Skeletal muscle cell (primary cell): ENCODE measurements at places on chromosomes 1 and 21.

GRCh38 chr21:25572861-25573310, 34.4 kb downstream of the MRPL39 start:
- DNase-seq, result no peak

DNA sequence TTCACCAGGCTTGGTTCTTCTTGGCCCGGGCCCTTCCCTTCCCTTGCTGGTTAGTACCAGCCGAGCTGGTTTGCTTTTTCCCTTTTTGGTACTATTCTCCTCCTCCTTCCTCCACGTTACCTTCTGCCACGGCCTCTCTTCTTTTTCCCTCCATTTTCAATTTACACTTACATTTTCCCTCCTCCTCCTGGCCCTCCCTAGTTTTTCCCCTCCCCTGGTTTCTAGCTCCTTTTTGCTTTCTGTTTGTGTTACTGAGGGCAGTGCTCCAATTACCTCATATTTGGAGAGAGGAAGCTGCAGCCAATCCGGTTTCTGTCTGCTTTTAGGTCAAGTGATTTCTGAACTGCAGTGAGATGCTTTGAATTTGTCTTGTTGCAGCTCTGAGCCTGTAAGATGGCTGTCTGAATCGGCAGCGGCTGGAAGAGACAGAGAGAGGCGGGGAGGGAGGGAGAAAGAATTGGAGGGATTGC, 63.7 kb downstream of the MACF1 start:
- peak; percentile 69 for DNase-seq

GRCh38 chr1:27342778-27343638, 1.2 kb downstream of the SYTL1 start:
- no peak for DNase-seq

DNA sequence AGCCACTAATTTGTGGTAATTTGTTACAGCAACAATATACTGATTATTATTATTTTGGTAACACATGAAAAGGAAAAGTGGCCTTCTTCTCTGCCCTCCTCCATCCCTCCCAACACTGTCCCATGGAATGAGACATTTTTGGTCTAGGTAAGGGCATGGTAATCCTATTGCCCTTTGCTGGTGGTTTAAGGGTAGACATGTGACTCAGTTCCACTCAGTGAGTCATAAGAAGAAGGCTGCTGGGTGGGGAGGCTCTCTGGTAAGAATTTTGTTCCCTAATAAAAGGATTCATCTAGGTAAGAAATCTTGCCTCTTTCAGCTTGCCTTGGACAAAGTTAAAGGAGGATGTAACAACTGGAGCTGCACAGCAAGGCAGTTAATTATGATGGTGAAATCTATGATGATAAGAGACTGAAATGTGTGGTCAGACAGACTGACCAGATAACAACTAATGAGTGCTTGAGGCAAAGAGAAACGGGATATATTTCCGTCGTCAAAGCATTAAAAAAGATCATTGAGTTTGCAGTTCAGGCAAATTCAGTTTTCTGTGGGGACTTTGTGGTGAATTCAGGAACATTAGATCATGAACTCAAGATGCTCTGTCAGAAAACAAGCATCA, 232.0 kb upstream of the KCNK2 start:
- no peak for DNase-seq

GRCh38 chr1:203663821-203664220, 37.2 kb downstream of the ATP2B4 start:
- no peak for DNase-seq

DNA sequence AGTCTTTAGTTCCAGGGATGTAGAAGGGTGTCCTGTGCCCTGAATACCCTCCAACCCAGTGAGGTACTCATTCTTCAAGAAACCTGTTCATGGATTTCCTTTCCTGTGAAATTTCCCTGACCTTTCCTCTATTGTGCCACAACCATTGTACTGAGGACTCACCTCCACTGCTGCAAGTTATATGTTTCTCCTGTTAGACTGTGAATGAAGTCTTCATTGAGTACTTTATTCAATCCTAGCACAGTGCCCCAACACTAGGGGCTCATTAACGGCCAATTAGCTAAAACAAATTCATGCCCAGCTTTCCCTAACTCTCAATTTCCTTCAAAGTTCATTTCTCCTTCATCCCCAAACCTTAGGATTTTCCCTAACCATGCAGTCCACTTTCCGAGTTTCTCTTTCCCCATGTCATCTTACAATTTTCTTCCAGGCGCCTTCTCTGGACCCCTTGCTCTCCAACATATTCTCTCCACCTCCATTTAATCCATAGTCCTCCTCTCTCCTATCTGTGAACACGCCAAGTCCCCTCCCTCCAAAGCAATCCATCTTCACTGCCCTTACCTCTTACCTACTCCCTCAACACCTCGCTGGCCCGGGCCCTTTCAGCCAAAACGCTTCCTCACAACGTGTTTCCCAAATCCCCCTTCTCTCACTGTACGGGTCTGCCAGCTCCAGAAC, 1.3 kb downstream of the TRIM33 start:
- no peak for DNase-seq

GRCh38 chr1:151537112-151537511, 3.0 kb upstream of the TUFT1 start:
- DNase-seq, result peak; percentile 92

DNA sequence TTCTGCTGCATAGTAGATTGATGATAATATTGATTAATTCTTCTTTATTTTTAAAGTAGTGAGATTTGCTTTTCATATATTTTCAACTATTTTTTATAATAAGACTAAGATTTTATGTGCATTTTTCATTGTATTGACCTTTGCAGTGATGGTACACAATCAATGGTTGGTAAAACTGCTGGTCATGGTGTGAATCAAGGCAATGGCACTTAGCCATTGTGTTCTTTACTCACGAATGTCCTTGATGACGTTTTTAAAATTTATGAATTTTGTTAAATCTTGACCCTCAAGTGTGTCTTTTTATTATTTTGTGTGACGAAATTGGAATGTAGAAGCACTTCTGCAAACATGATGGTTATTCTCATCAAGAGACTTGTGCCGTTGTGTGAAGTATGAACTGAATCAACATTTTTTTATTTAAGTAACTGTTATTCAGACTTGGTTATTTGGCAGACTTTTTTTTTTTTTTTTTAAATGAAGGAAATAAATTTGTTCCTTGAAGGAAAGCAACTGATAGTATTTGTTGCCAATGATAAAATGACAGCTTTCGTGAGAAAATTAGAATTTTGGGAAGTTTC, 22.6 kb downstream of the CDC73 start:
- DNase-seq, result no peak

DNA sequence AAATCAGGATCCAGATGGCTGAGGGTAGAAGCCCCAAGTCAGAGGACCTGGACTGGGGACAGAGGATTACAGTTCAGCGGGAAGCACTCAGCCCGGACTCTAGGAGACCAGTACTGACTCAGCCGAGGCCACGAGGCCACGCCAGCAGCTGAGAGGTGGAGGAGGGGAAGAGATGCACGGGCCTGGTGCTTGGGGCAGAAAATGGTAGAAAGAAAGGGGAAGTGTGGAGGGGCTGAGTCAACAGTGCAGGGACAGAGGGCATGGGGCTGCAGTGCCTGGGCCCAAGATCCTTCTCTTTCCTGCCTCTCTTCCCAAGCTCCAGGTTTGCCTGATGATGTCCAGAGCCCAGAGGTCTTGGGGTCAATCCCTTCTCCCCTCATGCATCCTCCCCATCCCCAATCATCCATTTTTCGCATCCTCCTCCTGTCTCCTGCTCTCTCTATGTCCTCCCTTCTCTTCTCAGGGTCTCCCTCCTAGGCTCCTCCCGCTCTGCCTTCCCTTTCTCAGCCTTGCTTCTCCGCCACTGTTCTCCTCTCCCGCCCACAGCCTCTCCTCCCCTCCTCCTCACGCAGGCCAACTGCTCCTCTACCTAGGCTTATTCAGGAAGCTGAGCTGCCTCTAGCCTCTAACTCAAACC, 7.7 kb downstream of the ARHGEF2 start:
- peak; percentile 60 for DNase-seq

GRCh38 chr21:46254208-46254975, 25.8 kb upstream of the LSS start:
- DNase-seq, result no peak

GRCh38 chr1:41541592-41541952, 57.1 kb upstream of the EDN2 start:
- no peak for DNase-seq

GRCh38 chr1:218336328-218336727, 8.8 kb upstream of the TGFB2 start:
- no peak for DNase-seq

- DNase-seq, result peak; percentile 33
Observed at GRCh38 chr1:210584439-210585113, 255.9 kb downstream of the HHAT start.

- no peak for DNase-seq
Observed at GRCh38 chr1:224226849-224227502, 43.9 kb downstream of the DEGS1 start.

GRCh38 chr1:112267929-112268328, 128.1 kb upstream of the CTTNBP2NL start:
- no peak for DNase-seq

DNA sequence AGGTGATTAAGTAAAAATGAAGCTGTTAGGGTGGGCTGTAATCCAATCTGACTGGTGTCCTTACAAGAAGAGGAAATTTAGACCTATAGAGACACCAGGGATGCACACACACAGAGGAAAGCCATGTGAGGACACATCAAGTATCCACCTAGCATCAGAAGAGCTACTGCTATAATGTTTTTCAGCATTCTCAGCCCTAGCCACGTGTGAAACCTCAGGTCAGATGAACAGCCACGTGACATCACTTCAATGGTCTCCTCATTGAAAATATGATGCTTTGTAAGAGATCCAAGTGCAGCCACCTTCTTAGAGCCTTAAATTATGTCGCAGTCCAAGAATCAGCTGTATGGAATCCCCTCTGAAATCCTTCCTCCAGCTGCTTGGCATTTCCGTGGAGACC, 65.1 kb downstream of the C1orf87 start:
- no peak for DNase-seq
